Effector CD8-positive, alpha-beta T cell (primary cell): ENCODE measurements at places on chromosomes 5 and 9.

DNA sequence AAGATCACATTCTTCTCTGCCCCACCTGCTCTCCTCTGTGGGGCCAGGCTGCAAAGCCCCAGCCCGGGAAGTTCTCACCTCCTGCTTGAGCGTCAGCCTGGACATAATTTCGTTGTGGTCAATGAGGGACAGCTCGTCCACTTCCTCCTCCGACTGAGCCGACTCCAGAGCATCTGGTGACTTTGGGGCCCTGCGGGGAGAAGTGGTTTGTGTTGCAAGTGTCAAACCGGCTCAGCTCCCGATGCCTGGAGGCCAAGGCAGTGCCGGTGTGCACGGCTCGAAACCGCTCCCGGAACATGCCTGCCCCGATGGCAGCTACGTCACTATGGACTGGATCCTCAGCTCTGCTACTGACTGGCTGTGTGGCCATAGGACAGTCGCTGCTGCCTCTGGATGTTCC lies 52.8 kb downstream of the PRRT1B start:
- DNase-seq = no peak

- DNase-seq = no peak
These were observed 69.0 kb upstream of the XPA start for GRCh38 chr9:97766092-97766491.

DNA sequence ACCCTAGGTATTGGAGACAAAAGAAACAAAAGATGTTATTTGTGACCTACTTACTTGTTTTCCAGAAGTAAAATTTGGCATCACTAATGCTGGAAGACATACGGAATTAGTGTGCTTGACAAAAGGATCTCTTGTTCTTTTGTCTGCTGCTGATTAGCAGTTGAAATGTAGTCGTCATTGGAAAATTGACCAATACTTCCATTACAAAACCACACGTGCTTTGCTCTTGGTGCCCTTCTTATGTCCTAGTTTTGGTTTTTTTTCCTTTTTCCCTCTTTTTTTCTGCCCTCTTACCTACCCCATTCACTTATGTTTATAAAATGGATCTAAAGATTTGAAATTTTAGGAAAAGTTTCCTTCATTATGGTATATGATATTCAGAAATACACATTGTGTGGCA lies 197.4 kb downstream of the FER start:
- no peak for DNase-seq

GRCh38 chr9:131349522-131349880 lies 44.4 kb upstream of the PRRC2B start:
- no peak for DNase-seq

GRCh38 chr5:73735032-73735734 lies 109.2 kb downstream of the ARHGEF28 start:
- DNase-seq = no peak

- DNase-seq = no peak
These were observed 97.4 kb downstream of the HOMER1 start for GRCh38 chr5:79416499-79416898.

DNA sequence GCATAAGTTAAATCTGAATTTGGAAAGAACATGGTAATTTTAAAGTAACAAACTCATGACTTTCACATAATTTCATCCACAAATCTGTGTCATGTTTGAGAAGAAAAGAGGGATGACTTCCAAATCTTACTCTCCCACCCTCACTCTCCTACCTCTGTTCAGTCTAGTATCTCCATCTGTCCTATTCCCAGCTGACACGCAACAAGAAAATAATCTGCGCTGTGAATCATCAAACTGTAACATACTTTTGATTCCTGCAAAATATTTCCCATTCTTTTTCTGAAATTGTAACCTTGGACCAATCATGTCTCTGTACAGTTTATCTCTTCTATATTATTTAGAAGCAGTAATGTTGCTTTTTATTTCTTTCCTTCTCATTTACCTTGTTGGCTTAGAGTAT lies 91.4 kb downstream of the SLC12A2 start:
- DNase-seq = no peak

DNA sequence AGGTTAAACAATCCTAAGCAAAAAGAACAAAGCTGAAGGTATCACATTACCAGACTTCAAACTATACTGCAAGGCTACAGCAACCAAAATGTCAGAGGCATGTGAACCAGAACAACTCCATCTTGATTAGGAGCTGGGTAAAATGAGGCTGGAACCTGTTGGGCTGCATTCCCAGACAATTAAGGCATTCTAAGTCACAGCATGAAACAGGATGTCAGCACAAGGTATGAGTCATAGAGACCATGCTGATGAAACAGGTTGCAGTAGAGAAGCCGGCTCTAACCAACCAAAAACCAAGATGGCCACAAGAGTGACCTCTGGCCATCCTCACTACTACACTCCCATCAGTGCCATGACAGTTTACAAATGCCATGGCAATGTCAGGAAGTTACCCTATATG lies 252.0 kb downstream of the RASEF start:
- DNase-seq = no peak

DNA sequence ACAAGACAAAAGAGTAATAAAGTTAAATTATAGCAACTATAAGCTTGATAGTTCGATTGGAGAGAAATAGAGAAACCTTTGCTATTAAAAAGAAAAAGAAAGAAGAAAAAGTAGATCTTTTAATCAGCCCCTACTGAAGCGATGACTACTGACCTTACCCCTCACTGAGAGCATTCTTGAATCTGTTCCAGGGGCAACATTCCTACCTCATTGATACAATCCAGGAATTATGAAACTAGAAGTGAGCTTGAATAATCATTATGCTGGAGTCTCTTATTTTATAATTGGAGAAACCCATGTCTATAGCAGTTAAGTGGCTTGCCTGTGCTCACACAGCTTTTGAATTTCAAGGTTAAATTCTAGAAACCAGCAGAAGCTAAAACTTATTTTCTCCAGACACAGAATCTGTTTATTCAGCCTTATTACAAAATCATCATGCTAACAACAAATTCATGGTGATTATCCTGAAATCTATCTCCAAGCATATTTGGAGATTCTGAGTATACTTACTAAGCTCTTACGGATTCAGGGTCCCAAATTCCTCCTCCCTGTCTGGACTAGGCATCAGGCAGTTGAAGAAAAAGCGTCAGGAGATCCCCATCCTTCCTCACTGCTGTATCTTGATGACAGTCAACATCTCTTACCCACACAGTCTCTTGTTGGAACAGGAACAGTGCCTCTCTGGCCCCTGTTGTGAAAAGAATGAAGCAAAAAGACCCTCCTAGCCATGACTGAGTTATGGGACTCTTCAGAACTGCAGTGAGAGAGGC lies 547.6 kb upstream of the WWC1 start:
- no peak for DNase-seq

GRCh38 chr5:166330036-166330435 lies 1961.4 kb upstream of the WWC1 start:
- DNase-seq = no peak

DNA sequence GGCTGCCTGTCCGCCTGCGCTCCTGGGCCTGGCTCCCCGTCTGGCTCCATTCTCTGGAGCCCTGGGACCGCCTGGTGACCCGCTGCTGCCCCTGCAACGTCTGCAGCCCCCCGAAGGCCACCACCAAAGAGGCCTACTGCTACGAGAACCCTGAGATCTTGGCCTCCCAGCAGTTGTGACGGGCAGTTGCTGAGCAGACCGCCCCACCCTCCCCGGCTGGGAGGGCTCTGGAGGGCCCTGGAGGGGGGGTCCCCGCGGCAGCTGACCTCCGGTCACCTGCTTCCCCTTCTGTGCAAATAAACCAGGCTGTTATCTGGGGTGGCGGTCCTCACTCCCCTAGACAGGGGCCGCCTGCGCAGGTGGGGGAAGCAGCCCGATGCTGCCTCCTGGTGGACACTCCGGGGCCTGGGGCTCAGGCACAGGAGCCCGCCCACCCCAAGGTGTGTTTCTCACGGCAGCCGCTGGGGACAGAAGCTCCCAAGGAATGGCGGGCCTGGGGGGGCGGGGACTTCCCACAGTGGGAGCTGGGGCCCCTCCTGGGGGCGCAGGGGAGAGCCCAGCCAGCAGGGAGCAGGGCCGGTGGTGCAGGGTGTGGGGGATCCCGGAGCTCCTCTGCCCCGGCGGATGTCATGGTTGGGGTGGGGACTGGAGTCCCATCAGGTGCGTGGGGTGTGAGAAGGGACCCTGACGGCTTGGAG lies 4.7 kb upstream of the TUBB4B start:
- DNase-seq = peak; percentile 88

GRCh38 chr5:101431201-101431600 lies 528.1 kb upstream of the ST8SIA4 start:
- no peak for DNase-seq

- DNase-seq = no peak
These were observed 109.2 kb downstream of the SEMA6A start for GRCh38 chr5:116465411-116465810.

GRCh38 chr9:93122721-93123221 lies 11.3 kb downstream of the NINJ1 start:
- DNase-seq = no peak

- no peak for DNase-seq
These were observed 102.3 kb upstream of the LARP1 start for GRCh38 chr5:154652746-154653417.

- no peak for DNase-seq
These were observed 20.7 kb upstream of the ZNF782 start for GRCh38 chr9:96874947-96875460.

GRCh38 chr5:68708156-68708841 lies 385.5 kb upstream of the SLC30A5 start:
- DNase-seq = no peak

DNA sequence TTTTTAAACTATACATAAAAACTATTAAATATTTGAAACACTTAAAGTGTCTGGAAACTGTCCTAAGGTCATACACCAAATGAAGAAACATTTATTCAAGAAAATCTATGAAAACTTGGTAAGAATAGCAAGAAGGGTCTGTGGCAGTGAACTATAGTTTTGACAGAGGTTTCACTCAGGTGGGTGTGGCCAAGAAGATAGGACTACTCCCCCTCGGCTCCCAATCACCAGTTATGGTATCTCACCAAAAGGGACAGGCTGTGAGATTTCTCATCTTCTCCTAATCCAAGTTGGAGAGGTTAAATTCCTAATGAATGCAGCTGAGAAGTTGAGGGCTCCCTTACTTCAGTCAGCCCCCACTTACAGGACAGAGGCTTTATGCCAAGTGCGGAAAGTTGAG lies 2.9 kb downstream of the ARSK start:
- DNase-seq = no peak

DNA sequence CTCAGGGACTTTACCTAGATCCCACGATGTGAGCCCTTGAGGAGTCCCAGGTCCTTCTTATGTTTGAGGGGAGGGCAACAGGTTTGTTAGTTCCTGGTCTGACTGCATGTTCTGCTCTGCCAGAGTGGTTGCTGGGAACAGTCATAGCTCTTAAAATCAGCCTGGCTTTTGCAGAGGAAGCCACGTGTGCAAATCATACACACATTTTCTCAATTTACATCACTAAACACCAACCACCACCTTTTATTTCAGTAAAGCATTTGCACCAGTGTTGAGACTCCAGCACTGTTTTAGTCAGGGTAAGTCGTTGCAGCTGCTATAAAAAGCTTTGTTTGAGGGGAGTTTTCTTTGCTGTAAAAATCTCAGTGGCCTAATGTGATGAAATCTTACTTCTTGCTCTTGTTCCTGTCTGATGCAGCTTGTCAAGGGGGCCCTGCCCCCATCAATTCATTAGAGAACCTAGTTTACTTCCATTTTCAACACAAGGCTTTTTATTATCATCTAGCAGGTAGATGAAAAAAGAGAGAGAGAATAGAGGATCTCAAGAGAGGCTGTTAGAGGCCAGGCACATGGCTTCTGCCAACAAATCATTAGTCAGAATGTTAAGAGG lies 70.3 kb upstream of the VCAN start:
- no peak for DNase-seq

DNA sequence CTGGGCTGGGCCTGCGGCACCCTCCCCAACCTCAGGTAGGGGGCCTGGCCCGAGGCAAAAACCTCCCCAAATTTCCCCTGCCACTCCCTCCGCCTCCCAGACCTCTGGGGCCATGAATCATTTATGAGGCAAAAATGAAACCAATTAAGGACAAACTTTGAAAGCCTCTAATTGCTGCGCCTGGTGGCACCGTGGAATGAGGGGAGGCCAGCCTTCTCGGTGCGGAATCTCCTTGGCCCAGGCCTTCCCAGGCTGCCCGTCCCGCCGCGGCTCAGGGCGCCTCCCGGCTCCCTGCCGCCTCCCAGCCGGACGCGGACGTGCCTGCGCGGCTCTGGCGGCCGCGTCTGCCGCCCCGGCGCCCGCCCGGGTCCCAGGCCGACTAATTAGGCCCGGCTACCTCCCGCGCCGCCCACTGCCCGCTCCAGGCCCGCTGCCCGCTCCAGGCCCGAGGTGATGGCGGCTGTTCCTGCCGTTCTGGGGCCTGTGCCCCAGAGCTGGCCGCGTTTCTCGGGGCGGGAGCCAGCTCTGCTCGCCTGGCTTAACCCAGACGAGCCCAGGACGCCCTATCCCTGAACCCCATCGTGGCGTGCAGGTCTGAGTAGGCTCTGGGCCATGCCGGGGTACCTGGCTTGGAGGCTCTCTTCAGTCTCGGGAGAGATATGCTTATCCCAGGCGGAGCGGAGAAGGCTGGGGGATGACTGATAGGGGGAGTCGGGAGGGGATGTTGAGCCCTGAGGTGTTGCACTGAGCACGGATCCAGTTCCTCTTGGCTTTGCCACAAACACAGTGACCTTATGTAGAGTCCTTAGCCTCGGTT lies 20.1 kb downstream of the CXXC5 start:
- DNase-seq = no peak

- DNase-seq = no peak
These were observed 28.8 kb downstream of the SPOCK1 start for GRCh38 chr5:137470111-137470920.

DNA sequence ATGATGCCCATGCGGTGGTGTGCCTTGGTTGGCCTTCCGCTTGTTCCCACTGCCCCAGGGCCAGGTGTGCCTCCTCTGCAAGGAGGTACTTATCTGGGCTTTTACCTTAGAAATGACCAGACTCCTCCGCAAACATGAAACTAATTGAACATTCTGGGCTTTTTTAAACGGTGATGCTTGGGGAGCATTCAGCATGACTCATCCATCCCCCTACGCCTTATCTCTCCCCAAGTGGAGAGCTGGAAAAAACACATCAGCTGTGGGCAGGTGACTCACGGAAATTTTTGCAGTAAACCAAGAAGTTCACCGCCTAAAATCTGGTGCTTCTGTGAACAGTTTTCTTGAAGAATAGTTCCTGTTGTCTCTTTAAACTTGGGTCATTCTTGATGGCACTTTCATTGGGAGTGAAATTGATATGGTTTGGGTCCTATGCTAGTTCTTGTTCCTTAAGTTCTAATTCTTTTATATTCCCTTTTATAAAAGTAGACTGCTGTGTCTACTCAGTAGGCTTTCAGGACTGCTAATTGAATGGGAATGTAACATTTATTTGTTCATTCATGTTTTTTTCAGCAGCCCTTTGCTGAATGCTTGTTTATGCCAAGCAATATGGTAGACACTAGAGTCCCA lies 39.6 kb downstream of the SFXN1 start:
- DNase-seq = no peak

DNA sequence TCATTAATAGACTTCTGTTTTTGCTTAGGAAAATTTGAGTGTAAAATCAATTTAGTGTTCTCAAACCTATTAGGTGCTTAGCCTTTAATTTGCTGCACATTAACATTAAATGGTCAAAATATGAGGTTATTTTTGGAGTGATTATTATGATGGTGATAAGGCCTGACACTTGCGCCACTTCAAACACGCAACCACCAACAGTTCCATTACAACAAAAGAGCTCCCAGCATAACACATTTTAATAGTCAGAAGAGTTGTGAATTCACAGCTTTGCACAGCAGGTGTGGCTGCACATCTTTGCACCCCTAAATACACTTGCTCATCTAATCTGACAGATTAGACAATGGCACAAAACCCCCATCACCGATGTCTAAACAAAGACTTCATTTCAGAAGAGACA lies 940.7 kb downstream of the NR2F1-AS1 start:
- DNase-seq = no peak
